Stimulated activated CD8-positive, alpha-beta memory T cell treated with anti-CD3 and anti-CD28 coated beads, Interleukin-15, amount 100 ng/mL, for 1 hour (primary cell): ENCODE measurements at places on chromosomes 5 and 9.

DNA sequence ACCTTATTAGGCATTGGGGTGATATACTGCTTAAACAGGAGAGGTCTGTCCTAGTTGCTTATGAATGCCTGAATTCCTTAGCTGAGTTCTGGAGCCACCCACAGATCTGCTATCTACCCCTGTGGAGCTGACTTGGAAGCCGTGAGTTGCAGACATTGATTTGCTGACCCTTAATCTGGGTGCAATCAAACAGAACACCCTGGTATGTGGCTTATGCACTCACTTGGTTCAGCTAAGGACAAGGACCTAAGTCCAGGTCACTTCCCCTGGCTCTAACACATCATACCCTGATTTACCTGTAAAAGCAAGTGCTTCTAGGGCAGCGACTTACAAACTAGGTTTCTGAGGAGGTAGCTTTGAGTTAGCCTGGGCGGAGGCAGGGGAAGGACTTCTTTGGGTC is 41.6 kb upstream of the TLR4 start:
- no peak for DNase-seq

DNA sequence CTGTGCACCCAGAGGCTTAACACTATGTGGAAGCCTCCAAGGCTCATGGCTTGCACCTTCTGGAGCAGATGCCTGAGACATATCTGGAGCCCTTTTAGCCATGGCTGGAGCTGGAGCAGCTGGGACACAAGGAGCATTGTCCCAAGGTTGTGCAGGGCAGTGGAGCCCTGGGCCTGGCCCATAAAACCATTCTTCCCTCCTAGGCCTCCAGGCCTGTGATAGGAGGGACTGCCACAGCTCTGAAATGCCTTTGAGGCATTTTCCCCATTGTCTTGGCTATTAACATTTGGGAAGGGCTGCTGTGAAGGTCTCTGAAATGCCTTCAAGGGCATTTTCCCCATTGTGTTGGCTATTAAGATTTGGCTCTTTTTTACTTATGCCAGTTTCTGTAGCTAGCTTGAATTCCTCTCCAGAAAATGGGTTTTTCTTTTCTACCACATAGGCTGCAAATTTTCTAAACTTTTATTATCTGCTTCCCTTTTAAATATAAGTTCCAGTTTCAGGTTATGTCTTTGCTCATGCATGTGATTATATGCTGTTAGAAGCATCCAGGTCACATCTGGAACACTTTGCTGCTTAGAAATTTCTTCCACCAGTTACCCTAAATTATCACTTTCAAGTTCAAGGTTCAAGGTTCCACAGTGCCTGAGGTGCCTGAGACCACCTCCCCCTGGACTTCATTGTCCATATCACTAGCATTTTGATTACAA is 221.2 kb downstream of the ADAMTSL1 start:
- no peak for DNase-seq

- DNase-seq, result no peak
These were observed 233.2 kb upstream of the PRDM9 start for GRCh38 chr5:23274171-23274570.

DNA sequence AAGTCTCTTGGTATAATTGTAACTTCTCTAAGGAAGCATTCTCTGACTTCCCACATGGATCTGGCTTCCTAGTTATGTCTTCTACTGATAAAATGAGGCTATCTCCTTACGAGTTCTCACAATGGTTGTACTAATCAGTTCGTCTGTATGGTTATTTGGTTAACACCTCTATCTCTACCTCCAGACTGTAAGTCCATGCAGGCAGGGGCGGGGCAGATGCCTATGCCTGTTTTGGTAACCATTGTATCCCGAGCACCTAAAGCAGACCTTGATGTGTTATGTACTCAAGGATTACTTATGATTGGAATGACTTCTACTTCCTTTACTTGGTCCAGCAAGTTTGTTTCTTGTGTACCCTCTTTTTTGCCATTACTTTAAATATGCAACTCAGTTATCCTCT is 125.0 kb upstream of the PITX1 start:
- DNase-seq, result no peak

DNA sequence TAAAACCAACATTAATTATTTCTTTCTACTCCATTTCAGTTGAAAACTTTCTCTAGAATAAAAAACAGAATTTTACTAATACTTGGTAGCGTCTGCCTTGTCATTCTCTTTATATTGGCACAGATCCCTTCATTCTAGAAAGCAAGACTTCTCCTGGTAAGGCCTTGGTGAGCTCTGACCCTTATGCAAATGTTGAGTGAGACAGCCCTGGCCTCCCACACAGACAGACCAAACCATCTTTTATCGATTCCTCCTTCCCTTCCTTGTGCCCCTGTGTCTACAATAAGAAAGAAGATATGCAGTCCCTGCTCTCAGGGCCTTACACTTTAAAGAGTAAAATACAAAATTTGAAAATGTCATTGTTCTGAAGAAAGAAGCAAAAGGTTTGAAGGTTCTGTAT is 262.2 kb downstream of the EFNA5 start:
- no peak for DNase-seq

GRCh38 chr9:1031951-1032601 is 18.1 kb upstream of the DMRT2 start:
- DNase-seq, result no peak

GRCh38 chr9:105116052-105116868 is 128.2 kb upstream of the SLC44A1 start:
- DNase-seq, result no peak

DNA sequence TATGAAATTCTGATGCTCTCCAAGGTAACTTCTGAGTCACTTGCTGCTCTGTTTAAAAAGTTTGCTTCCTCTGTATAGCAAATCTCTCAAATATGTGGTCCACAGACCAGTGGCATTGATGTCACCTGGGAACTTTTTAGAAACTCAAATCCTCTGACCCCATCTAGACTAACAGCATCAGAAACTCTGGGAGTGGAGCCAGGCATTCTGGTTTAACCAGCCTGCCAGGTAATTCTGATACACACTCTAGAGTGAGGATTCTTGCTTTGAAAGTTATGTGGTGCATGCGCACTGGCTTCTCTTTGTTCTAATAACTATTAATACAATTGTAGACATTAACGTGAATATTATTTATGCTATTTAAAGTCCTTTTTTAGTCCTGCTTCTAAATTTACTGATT is 298.1 kb downstream of the SLF1 start:
- DNase-seq, result no peak

DNA sequence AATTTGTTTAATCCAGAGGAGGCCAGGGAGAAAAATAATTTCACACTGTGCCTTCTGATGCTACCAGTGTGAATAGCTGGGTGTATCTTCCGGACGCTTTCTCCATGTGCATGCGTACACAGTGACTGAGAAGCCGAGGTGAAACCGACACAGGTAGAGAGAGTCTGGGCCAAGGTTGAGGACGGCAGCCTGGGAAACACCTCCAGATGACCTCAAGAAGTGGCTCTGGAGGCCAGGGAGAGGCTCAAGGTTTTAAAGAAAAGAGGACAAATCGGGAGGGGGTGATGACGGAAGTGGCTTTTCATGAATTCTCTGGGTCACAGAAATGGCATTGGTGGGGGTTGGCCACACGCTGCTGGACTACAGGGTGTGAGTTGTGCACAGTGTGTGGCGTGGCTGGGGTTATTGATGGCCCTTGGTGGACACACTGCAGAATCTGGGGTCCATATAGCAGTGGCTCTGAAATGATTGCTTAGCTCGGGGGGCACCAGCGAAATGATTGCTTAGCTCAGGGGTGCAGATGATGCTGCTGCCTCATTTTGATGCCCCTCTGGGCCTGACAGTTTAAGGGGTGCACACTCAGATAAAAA is 34.1 kb upstream of the LRRC14B start:
- DNase-seq, result no peak

DNA sequence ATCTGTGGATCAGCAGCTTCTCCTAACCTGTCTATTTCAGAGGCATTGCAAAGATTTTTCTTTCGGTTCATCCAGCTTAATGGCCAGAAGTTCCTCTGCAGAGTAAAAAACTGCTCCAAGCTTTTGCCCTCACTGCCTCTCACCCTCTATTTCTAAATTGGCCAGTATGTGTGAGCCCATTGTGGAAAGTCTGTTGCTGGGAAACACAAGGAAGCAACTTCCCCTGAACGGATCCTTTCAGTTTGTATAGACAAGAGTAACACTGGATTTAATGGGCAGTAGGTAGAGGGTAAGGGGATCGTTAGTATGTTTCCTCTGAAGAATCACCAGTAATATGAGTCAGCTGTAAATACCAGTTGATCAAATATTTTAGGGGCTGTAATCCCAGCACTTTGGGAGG is 7.2 kb downstream of the THBS4 start:
- DNase-seq, result no peak

- DNase-seq, result no peak
These were observed 91.7 kb downstream of the NTRK2 start for GRCh38 chr9:84761137-84761808.

GRCh38 chr9:90906316-90907055 is 104.9 kb downstream of the SYK start:
- DNase-seq, result no peak

GRCh38 chr5:139761057-139761450 is 34.6 kb upstream of the PSD2 start:
- DNase-seq, result no peak

DNA sequence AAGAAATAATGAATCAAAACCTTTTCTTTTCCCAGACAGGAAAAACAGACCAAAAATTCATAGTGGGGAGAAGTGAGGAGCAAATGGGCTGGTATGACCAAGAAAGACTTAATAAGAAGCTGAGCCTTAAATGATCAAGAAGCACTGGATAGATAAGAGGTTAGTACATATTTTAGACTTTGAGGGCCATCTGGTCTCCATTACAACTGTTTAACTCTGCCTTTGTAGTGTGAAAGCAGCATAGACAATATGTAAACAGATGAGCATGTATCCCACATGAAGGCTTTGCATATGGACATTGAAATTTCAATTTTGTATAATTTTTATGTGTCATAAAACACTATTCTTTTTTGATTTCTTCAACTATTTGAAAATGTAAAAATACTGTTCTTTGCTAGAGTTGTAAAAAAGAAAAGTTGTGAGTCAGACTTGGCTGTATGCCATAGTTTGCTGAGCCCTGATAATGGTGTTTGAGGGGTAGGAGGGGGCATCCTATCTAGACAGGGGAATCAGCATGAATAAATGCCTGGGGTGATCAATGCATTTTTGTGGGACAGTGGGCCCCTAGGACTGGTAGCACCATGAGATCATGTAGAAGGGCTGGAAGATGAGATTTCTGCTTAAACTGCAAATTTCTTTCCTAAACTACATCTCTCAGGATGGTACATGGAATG is 91.8 kb upstream of the GPR151 start:
- DNase-seq, result no peak

DNA sequence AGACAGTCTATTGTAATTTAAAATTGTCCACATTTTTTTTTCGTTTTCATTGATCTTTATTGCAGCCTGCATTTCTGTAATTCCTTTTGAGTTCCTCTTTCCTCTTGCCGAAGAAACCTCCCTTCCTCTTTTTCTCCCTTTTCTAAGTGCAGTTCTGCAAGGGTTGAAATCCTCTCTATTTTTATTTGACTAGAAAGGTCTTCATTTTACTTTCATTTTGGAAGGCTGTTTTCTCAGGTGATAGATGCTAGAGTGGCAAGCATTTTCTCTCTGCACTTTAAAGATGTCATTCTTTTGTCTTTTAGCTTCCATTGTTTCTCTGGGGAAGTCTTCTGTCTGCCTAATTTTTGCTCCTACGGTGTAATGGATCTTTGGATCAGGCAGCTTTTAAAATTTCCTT is 248.5 kb downstream of the SMARCA2 start:
- DNase-seq, result no peak

DNA sequence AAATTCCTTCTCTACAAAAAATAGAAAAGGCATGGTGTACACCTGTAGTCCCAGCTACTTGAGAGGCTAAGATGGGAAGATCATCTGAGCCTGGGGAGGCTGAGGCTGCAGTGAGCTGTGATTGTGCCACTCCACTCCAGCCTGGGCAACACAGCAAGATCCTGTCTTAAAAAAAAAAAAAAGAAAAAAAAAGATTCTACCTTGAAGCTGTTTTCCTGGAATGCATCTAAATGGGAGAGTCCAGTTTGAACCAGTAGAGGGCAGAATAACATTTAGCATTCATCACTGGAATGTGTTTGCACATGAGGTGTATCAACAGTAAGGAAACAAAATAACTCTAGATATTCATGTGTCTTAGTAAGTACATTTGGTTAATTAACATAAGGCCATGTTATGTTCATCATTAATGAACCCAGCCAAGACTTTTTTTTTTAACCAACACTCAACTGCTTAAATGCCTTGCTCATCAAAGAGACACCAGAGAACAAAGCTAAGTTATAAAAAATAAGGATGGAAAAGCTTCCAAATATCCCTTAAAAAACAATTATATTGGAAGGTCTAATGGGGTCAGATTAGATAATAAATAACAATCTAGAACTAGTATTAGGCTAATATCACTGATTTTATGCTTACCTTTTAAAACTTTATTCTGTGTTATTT is 16.1 kb downstream of the IFNE start:
- no peak for DNase-seq

DNA sequence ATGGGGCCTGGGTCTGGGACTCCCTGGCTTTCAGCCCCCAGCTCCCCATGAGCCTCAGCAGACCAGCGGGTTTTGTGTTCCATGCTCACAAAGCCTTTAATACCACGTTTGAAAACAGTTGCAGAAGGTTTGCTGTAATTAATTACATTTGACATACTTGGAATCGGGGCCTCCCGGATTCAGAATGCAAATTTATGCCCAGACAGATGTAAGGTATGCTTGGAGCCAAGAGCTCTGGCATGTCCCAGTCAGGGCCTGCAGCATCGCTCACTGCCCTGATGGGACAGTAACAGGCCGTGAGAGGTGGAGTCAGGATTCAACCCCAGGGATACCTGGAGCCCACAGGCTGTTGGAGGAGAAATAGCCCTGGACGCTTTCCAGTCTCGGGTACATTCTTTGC is 12.2 kb downstream of the ZNF618 start:
- no peak for DNase-seq

DNA sequence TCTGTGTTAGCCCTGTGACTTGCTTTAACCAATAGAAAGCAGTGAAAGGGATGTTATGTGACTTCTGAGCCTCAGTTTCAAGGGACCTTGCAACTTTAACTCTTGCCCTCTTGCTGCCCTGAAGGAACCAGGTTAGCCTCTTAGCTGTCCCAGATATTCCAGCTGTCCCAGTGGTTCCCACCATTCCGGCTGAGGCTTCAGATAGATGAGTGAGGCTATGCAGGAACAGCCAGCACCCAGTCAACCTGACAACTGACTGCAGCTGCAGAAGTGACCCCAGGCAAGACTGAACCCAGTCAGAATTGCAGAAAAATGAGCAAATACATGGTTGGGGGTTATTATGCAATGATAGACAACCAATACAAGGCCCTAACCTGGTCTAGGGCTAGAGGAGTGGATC is 10.4 kb upstream of the CDC23 start:
- no peak for DNase-seq

DNA sequence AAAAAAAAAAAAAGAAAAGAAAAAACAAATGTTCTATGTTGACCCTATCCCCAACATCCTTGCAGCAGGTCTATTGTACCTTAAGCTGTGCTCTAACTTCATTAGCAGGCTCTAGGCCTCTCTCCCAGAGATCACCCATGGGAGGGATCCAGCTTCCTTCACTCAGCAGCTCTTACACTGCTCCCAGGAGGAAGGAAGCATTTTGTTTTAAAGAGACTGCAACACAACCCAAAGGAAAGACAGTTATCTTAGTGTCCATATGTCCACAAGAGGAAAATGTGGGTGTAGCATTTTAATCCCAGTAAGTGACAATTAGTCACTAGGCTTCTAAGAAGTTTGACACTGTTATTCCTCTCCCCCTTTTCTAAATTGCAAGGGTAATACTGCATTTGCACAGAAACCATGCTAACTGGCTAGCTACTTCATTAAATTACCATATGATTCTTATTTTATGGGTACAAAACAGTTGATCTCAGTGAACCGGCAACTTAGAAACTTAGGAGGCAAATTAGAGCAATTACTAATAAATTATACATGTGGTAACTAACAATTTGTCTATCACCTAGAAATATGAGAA is 58.8 kb downstream of the MARCHF3 start:
- no peak for DNase-seq

- DNase-seq, result no peak
These were observed 82.0 kb downstream of the YIPF5 start for GRCh38 chr5:144088206-144089064.
